ENCODE measurements at places on chromosomes 6 and 20.
A peak's percentile ranks its signal among the peaks of the same experiment; 100 is the strongest.

- DNase-seq, result no peak
These were observed 1.4 kb downstream of the SDC4 start for GRCh38 chr20:45346851-45347250.

DNA sequence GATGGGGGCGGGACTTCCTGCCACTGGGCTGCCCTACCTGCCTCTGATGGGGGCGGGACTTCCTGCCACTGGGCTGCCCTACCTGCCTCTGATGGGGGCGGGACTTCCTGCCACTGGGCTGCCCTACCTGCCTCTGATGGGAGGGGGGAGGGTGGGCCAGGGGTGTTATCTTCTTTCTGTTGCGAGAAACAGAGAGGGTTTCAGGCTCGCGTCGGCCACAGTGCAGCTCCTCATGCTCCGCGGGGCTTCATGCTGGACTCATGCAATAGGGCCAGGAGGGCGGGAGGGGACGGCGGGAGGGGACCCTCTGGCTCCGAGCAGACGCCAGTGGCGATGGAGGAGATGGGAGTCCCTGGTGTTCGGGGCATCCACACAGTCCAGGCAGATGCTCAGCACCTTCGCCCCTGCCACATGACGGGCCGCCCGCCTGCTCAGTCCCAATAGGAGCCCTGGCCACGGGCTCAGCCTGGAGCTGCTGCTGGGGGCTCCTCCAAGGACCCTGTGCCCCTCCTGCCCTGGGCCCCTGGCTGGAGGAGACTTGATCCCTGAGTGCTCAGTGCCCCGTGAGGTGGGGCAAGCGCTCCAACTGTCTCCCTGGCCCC is 48.8 kb upstream of the CHRNA4 start:
- no peak for DNase-seq

GRCh38 chr20:45576995-45577394 is 2.1 kb downstream of the WFDC8 start:
- no peak for DNase-seq

GRCh38 chr6:166630462-166630861 is 3.4 kb upstream of the RPS6KA2 start:
- DNase-seq, result no peak

DNA sequence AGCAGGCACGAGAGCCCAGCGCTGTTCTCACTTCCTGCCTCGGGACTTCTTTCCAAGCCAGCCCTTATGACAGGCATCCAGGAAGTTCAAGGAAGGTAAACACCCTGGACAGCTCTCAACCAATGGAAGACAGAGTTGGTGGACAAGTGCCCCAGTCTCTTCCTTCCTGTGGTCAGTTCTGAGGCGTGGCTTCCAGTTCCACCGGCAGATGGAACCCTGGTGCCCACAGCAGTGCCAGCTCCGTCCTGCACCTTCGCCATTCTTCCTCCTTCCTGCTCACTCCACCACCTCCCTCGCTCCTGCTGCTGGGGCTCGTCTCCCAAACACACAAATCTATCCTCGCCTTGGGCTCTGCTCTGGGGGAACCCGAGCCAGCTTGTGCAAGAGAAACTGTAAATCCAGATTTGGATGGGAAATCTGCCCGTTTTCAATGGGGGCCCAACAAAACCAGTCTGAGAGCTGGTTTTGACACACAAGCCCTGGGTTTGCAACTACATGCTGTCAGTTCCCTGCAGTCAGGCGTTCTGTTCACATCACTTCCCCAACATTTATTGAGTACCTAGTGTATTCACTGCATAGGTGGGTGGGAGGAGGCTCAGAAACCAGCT is 162.7 kb downstream of the GRM4 start:
- no peak for DNase-seq

DNA sequence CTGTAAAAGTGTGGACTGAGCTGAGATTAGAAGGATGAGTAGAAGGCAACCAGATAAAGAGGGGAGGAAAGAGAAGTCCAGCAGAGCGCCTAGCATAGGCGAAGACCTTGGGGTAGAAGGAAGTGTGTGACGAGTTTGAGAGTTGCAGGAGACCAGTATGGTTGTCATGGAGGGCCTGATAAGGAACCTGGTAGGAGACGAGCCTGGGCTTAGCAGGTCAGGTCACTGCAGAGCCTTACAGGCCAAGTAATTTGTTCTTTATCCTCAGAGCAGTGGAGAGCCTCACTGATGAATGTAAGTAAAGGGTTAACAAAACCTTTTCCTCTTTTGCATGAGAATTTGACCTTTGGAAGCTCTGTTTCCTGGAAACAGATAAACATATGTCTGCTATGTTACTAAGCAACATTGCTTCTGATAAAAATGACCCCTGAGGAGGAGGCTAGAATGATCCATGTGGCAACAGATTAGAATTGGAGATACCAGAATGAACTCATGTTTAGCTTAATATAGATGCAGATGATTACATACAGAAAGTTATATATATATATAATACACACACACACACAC is 2.9 kb upstream of the TMEM74B start:
- DNase-seq, result no peak

GRCh38 chr6:116529466-116530290 is 15.8 kb downstream of the TRAPPC3L start:
- no peak for DNase-seq

DNA sequence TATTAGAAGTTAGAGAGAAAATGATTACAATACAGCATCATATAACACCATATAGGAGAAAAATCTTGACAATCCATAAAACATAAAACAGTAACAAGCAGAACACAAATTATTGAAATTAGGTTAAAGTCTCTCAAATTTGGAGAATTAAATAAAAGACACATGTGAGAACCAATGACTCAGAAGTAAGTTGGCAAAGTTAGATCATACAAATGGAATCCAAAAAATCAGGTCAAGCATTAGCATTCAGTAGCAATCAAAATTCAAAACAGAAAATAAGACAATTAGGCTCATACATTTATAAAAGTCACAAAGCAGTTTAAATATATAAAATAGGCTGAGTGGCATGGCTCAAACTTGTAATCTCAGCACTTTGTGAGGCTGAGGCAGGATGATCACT is 775.6 kb downstream of the PHF3 start:
- no peak for DNase-seq

- no peak for DNase-seq
These were observed 37.5 kb upstream of the MICB start for GRCh38 chr6:31460361-31461025.

DNA sequence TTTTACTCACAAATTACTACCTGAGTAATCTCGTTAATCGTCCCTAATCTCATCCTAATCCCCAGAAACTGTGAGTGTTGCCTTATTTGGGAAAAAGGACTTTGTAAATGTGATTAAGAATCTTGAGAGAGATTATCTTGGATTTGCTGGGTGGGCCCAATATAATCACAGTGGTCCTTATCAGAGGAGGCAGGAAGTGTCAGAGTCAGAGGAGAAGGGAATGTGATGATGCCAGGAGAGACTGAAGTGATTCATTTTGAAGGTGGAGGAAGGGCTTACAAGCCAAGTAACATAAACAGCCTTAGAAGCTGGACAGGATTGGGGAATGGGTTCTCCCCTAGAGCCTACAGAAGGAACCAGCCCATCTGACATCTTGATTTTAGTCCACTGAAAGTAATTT is 16.7 kb downstream of the RPP21 start:
- DNase-seq, result no peak

DNA sequence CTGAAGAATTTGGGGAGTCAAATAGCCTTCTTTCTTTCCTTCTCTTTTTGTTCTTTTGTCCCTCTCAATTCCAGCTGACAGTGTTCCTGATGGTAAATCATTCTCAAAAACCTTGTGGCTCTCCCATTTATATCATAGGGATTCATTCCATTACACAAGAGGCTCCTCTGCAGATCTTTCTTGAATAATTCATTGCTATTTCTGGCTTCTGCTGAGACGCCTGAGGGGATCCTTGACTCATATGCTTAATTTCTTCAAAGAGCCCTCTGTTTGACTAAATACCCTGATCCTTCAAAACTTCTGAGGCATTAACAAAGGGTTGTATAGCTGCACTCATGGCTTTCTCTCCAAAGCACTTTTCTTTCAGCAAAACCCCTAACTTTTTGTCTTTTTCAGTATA is 289.3 kb downstream of the FARS2 start:
- no peak for DNase-seq

DNA sequence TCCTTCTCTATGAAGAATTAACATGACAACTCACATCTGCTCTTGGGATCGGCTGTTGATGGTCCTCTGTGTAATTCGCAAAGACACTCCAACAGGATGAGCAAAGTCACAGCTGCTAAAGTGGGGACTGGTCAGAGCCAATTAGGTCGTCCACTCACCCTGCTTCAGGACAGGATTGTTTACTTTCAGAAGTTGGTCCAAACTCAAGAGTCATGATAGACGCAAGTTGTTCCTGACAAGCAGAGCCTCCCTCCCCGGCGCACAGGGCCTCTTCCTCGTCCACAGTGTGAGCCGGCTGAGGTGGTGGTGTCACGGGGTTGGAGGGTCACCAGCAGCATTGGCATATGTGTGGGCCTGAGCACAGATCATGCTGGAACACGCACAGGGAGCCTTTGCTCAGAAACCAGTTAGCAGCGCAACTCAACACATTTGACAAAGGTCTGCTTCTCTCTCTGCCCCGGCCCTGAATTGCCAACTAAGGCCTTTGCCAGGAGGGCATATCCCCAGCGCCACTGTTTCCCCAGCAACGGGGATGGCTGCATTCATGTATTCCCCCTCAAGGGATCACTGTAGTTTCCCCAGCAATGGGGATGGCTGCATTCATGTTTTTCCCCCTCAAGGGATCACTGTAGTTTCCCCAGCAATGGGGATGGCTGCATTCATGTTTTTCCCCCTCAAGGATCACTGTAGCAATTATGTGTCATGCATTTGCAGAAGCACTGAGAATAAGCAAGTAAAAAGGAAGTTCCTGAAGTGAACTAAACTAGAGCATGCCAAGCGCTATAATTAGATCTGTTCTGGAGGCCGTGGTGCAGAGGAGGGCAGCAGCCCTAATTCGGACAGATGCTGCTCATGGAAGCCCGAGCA is 111.7 kb downstream of the THBS2 start:
- DNase-seq, result no peak

- DNase-seq, result no peak
These were observed 529.5 kb downstream of the PRKN start for GRCh38 chr6:162198076-162198475.

GRCh38 chr6:75128878-75129570 is 76.8 kb downstream of the COL12A1 start:
- DNase-seq, result no peak

- DNase-seq, result no peak
These were observed 71.7 kb upstream of the FRMD1 start for GRCh38 chr6:168150551-168151320.

GRCh38 chr20:50354721-50355589 is 155.2 kb upstream of the PTPN1 start:
- DNase-seq, result no peak

GRCh38 chr6:39446909-39447308 is 124.4 kb upstream of the KCNK16 start:
- no peak for DNase-seq

- no peak for DNase-seq
These were observed 149.3 kb upstream of the FOXQ1 start for GRCh38 chr6:1162367-1163275.

GRCh38 chr6:170147832-170148708 is 142.8 kb downstream of the DLL1 start:
- DNase-seq, result peak; percentile 82

- no peak for DNase-seq
These were observed 10.9 kb downstream of the GOPC start for GRCh38 chr6:117591405-117591804.
